ENCODE measurements at places on chromosomes 6 and 20.
A peak's percentile ranks its signal among the peaks of the same experiment; 100 is the strongest.

DNA sequence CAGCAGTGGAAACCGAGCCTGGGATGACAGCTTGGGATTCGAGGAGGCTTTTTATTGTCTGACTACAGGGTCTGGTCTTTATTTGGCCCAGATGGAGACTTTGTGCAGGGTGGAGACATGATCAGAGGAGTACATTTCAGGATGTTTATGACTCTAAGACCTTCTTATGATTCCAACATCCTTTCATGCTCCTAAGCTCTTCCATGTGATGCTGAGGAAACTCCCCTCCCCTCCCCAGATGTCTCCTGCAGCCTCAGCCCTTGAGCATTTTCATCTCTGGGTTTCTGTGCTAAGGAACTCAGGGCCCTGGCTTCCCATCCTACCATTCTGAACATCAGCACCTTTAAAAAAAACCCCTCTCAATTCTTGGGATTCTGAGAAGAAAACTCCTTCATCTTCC, 186.6 kb downstream of the SOX4 start:
- no peak for DNase-seq

DNA sequence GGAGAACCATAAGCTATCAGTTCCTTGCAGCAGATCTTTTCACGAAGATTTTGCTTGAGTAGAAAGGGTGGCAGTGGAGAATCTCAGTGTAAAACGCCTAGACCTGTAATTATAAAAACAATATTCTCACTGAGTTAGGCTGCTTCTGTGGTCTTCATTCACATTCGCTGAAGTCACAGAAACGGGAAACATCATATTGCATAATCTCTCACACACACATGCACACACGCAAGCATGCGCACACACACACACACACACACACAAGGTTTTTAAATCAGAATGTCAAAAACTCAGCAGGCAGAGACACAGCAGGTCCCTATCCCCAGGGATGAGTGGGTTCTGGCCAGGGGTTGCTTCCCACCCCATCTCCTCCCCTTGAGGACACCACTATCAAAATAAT, 175.5 kb downstream of the ATXN1 start:
- no peak for DNase-seq

GRCh38 chr6:44696686-44697085, 309.2 kb downstream of the CDC5L start:
- no peak for DNase-seq

DNA sequence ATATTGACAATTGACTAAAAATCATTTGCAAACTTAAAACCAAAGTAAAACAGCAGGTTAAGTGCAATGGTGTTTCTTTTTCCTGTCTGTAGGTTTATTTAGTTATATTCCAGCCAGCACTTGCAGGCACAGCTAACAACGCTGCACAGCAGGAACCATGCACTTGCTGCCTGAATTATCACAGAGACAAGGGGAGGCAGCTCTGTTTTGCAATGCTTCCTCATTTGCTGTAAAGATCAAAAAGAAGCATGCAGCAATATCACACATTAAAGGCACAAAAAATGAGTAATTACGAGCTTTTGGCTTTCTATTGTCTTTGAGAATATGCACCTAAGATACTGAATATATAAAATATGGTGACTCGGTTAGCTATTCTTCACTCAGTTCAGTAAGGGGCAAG, 241.9 kb downstream of the EPHA7 start:
- DNase-seq, result no peak

DNA sequence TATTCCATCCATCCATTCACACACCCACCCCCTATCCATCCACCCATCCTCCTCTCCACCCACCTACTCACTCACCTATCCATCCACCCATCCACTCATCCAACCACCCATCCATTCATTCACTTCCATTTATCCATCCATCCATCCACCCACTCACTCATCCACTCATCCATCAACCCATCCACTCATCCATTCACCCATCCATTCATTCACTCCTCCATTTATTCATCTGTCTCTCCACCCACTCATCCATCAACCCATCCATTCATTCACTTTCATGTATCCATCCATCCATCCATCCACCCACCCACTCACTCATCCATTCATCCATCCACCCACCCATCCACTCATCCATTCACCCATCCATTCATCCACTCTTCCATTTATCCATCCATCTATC, 84.1 kb downstream of the SRC start:
- no peak for DNase-seq

- DNase-seq, result no peak
Measured at GRCh38 chr20:45576995-45577394, 2.1 kb downstream of the WFDC8 start.

DNA sequence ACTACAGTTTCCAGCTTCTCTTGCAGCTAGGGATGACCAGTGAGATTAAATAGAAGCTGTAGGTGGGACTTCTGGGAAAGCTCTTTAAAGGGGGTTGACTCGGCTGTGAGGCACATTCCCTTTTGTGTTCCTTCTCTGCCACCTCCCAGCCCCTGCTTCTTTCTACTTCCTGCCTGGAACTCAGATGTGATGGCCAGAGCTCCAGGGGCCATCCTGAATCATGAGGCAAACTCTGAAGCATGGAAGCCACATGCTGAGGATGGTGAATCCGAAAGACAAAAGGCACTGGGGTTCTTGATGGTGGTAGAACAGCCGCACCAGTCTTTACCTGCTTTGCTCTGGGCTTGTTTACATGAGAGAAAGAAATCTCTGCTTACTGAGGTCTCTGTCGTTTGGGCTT, 9.1 kb downstream of the CEBPB start:
- DNase-seq, result no peak

DNA sequence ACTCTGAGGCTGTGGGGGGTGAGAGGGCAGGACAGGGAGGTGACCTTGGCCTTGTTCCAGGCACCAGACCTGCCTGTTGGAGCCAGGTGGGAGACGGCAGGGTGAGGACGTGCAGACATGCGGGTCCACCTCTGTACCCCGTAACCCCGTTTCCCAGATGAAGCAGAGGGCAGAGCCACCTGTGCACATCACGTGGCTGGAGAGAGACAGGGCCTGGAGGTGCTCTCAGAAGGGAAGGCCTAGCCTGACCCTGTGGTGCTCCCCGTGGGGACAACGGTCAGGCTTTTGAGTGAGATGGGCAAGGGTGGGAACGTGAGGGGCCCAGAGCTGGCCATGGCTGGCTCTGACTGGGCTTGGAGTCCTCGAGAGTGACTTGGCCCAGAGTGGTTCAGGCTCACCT, 6.6 kb downstream of the NTSR1 start:
- no peak for DNase-seq

GRCh38 chr6:156943166-156943565, 166.0 kb downstream of the ARID1B start:
- no peak for DNase-seq

- no peak for DNase-seq
Measured at GRCh38 chr20:61364147-61364546, 112.1 kb downstream of the CDH4 start.

DNA sequence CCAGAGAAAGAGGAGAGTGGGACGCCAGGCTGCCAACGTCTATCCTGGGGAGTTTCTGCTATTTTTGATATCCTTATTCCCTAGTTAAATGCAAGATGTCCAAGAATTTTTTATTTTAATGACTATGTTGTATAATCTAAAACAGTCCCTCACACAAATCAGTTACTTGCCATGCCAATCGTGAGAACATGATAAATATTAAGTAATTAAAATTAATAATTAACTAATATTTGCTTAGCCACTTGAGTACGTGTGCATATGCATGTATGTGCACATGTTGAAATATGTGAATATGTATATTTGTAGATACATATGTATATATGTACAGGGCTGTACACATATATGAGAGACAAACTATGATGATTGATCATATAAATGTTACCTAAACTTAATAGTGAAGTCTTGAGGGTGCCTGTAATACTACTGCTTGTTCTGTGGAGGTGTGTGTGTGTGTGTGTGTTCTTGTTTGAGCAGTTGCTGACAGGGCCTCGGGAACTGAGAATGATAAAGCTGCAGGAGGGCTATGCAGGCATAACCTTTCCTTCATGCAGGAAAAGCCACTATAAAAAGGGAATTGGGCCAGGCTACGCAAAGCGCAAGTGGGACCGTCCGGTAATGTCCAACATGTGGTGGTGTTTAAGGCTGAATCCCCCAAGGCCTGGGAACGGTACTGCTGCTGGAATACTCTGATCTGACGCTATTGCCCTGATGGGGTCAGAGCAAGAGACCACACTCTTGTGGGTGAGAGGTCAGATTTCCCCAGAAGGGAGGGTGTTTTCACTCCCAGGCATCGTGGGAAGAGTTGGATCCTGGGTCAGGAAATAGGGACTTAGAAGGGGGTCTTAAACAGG, 148.3 kb upstream of the TBX18 start:
- DNase-seq, result no peak

GRCh38 chr6:71123051-71123450, 165.6 kb upstream of the OGFRL1 start:
- DNase-seq, result no peak

DNA sequence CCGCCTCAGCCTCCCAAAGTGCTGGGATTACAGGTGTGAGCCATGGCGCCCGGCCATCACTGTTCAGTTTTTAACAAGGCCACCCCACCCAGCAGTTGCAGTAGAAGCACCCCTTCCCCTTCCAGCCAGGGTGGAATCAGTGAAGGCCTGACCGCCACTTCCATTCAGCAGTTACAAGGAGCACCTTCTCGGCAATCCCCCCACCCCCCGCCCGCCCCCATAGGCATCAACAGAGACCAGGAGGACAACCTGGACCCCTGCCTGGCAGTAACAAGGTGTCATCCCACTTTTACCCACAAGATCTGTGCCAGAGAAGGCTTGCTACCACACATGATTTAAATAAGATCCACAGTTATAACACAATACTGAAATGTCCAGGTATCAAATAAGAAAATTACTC, 23.1 kb downstream of the NCR2 start:
- DNase-seq, result no peak

GRCh38 chr6:156870924-156871539, 93.9 kb downstream of the ARID1B start:
- no peak for DNase-seq

- DNase-seq, result no peak
Measured at GRCh38 chr20:45325371-45325770, 17.3 kb upstream of the MATN4 start.

- peak; percentile 67 for DNase-seq
Measured at GRCh38 chr6:36963451-36964290, 9.1 kb downstream of the PI16 start.

DNA sequence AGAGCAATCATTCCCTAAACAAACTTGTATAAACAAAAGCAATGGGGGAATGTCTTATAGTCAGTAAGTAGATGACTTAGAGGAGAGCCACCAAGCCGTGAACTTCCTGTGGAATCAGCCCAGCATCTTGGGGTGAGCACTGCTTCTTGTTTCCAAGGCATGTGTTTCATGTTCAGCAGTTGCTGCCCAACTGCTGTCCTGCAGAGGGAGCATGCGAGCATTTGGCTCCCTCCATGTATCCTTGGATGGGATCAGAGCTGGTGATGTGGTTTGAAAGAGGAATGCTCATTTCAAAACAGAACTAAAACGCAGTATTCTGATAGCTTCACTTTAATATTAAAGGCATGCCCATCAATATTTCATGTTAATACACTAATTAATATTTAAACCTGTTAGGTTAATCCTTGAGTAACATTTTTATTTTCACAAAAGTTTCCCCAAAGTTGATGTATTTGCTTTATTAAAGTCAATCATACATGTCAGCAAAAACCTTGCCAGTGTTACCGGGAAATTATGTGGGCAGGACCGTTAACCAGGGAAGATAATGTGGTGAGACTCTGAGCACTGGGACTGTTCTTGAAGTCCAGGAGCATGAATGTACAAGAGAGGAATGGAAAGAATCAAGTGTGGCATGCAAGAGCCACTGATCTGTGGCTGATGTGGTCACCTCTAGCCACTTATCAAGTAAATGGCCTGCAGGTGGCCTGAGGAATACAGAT, 172.1 kb upstream of the GGTLC1 start:
- DNase-seq, result no peak

GRCh38 chr6:37324131-37325033, 29.4 kb upstream of the RNF8 start:
- no peak for DNase-seq

- no peak for DNase-seq
Measured at GRCh38 chr6:130615816-130616215, 211.4 kb upstream of the SMLR1 start.

- no peak for DNase-seq
Measured at GRCh38 chr6:153591159-153591558, 447.9 kb upstream of the OPRM1 start.

DNA sequence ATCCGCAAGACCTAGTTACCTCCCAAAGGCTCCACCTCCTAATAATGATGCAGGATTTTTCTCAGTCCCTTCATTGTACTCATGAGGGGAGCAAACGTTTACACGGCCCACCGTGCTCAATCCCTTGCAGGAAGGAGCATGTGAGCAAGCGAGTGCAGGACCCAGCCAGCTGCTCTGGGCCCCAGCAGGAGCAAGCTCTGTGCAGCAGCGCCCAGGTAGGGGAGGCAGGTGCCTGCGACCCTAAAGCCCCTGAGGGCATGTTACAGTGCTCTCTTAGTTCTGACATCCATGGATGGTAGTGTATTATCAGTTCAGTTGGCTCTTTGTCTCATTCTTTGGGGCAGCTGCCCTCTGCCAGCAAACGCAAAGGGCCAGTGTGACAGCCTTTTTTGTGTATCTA, 143.4 kb downstream of the TBXT start:
- no peak for DNase-seq

All from GM12891 (cell line).